Mesothelial cell of epicardium (in vitro differentiated cells): ENCODE measurements at places on chromosomes 11 and 22.

DNA sequence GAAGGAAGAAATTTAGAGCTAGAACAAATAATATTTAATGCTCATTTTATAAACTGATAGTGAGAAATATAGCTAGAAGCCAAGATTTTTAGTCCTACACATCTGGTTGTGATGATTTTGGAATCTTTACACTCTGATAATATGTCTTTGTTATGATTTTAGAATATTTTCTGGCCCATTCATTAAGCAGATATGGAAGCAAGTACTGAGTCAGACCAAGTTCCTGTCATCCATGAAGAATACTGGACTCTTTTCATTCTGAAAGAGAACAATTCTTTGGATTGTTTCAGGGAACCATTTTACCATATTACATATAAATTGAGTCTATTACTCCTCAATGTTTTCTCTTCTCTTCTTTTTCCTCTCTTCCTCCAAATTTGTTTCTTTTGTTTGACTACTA is 227.4 kb downstream of the TMEM135 start:
- no peak for DNase-seq

GRCh38 chr22:38736257-38736570 is 19.6 kb downstream of the SUN2 start:
- DNase-seq = no peak

DNA sequence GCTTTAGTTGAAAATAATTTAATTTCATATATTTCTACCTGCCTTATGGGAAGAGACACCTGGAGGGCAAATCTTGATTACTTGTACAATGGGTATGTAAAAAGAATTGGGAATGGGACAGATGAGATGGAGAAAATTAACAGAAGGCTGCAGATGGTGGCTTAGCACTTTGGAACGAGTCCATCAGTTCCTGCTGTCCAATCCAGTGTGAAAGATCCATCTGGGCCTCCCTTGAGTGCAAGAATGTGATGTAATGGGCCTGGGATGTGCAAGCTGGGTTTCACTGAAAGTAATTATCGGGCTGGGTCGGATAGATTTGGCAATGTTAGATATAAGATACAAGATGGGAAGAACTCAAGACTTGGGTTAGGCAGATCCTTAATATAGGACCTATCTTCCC is 42.0 kb downstream of the CECR2 start:
- no peak for DNase-seq

- DNase-seq = no peak
Measured at GRCh38 chr11:121716060-121716459, 263.3 kb upstream of the SORL1-AS1 start.

DNA sequence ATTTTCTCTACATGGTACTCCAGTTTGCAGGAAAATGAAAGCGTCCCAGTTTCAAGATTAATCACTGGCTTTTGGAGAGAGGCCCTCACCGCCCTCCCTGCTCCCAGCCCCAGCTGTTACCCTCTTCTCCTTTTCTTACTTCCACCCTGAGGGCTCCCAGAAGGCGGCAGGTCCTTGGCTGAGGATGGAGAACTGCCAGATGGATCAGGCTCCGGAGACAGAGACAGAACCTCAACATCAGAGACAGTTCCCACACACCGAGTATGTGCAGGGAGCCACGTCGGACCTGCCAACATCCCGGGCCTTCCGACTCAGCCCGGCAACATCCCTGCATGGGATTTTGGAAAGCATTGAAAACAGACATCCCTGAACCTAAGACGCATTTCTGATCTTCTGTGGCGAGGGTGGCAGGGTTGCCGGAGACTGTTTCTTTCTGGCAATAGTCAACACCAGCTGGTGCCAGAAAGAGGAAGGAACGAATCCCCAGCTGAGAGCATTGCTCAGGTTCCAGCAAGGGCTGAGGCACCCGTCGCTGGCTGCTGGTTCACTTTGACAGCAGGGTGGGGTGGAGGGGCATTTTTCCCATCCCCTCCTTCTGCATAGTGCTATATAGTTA is 467.1 kb downstream of the MIAT start:
- DNase-seq = no peak

- DNase-seq = no peak
Measured at GRCh38 chr11:9073466-9074225, 17.8 kb downstream of the SCUBE2 start.

DNA sequence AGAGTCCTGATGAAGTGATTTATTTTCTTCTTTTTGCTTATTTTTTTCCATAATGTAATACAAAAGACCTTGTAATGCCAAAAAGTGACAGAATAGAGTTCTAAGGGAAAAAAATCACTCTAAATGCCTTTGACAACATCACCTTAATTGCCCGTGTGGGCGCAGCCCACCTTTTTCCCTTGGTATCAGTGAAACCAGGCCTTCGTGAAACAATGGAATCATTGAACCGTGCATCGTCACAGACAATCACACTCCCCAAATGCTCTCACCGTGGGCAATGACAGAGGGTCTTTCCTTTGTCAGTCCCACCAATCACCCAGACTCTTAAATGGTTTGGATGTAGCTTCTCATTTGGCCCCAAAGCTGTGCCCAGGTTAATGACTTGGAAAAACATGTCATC is 9.6 kb upstream of the SLC6A5 start:
- no peak for DNase-seq

DNA sequence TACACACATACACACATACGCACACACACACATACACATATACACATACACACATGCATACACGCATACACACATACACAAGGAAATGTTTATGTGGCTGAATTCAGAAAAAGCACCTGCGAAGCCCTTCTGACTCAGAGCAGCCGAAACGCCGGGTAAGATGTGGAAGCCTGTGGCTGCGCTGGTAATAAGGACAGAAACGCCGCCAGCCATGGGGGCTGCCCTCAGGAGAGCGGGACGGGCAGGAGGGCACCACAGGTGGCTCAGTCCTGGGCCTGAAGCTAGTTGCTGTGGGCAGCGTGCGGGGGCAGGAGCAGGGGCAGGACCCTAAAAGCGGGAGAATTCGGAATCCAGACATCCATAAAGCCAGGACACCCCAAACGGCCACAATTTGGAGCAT is 378.3 kb downstream of the BRD1 start:
- no peak for DNase-seq

GRCh38 chr11:72238040-72238450 is 5.9 kb downstream of the PHOX2A start:
- no peak for DNase-seq

DNA sequence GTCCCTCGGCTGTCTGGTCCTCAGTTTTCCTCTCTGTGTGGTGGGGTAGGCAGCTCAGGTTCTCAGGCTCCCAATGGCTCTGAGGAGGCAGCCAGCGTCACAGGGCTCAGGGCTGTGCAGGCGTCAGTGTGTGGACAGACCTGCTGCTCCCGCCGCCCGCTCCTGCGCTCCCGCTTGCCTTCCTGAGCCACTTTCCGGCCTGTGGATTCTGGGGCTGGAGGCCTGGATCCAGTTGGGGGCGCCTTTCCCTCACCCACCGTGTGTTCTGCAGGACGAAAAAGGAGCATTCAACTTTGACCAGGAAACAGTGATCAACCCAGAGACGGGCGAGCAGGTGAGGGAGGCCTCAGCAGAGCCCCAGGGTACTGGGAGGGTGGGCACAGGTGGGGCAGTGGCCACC is 14.7 kb downstream of the DPP3 start:
- no peak for DNase-seq

- no peak for DNase-seq
Measured at GRCh38 chr11:33790040-33790439, 15.7 kb upstream of the FBXO3 start.

DNA sequence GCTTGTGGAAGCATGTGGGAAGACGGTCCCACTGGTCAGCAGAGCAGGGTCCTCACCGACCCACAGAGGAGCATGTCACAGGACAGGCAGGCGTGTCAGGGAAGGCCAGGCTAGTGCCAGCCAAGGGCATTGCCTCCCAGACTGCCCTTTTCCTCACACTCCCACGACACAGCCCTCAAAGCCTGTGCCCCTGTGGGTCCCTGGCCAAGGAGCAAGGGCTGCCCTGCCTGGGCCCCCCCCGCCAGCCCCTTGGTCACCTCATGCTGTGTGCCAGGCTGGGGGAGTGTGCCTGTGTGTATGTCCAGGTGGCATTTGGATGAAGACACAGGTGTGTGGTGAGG is 74.7 kb downstream of the MED15 start:
- DNase-seq = no peak

GRCh38 chr11:23212807-23213206 is 352.5 kb upstream of the CCDC179 start:
- DNase-seq = no peak

- DNase-seq = no peak
Measured at GRCh38 chr22:36117053-36117554, 43.5 kb downstream of the APOL3 start.

- no peak for DNase-seq
Measured at GRCh38 chr11:23398052-23398451, 537.8 kb upstream of the CCDC179 start.

DNA sequence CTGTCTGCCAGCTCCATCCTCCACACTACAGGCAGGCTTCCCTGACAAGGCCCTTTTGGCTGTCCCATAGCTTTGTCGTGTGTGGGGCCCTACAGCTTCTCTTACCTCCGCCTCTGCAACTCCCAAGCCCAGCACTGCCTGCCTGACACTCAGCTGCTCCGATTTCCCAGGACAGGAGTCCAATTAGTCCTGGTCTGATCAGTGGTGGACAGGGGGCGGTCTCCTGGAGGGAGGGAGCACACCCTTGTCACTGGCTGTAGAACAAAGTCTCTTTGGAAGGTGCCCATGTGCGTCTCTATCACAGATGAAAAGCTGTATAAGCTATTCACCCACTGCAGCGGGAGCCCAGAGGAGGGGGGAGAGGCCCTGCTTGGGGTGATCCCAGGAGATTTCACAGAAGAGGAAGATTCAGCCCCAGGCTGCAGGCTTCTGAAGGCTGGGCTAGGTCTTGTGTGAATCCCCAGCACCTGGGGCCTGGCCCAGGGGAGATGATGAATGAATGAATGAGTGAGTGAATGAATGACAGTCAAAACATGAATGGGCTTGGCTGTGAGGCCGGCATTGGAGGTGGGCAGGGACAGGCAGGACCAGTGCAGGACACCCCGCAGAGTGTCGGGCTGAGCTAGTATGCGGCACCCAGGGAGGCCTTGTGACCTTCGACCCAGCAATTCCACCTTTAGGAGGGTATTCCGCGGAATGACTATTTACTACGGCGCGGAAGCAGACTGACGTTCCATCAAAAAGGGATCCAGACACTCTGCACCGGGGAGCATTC is 142.4 kb downstream of the CACNA1I start:
- no peak for DNase-seq

- no peak for DNase-seq
Measured at GRCh38 chr11:114845766-114846415, 167.6 kb downstream of the NXPE2 start.

GRCh38 chr11:72954860-72955259 is 140.6 kb downstream of the ATG16L2 start:
- DNase-seq = no peak

DNA sequence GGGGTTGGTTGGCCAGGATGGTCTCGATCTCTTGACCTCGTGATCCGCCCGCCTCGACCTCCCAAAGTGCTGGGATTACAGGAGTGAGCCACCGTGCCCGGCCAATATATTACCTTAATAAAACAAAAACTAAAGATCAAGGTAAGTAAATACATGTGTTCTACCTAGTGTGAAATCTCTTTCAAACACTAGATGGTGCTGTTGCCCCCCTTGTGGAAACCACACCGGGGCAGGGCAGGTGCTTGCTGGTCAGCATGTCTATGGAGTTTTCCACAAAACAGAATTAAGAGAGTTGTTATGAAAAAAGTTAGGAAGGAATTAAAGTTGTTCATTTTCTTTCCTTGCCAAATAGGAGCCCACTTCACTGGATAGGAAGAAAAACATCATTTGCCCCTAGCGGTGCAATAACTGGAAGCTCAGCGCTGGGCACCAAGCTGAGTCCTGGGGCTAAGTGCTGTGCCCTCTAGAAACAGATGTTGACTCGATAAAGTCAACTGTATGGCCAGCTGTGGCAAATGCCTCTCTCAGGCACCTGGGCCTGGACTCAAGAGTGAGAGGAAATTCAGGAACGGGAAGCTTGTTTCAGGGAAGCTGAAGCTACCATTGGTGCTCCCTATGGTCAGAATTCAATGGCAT is 6.3 kb upstream of the KCNJ5 start:
- DNase-seq = no peak

GRCh38 chr22:48071305-48071704 is 1308.9 kb downstream of the TBC1D22A start:
- DNase-seq = no peak

DNA sequence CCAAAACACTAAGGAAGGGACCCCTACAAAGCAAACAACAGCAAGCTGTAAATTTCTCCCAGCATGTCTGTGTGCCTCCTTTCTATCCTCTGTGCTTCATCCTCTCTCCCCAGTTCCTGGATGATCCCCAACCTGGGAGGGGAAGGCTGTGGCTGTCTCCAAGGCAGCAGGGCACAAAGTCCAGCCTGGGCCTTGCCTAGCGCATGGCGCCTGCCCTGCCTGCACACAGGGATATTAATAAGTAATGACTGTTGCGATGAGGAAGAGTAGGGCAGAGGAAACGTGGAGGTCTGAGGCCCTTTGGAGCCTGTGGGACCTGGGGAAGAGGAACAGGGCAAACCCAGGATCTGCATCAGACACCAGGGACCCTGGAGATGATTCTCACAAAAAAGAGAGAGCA is 2.0 kb downstream of the USH1C start:
- no peak for DNase-seq
